Activated CD4-positive, alpha-beta memory T cell treated with anti-CD3 and anti-CD28 coated beads, Interleukin-2, amount 10 ng/mL, durations not matched to agents 7 days and 5 days (primary cell): ENCODE measurements at places on chromosomes 16 and 17.
A peak's percentile ranks its signal among the peaks of the same experiment; 100 is the strongest.

- DNase-seq: no peak
- H3K4me3 ChIP-seq: no peak overlapping the region
- no peak overlapping the region for H3K27ac ChIP-seq
- no peaks in the 10 kb centered on the region for H3K27me3 ChIP-seq
- H3K4me1 ChIP-seq: peaks cover 4% of the 10 kb centered on the region
Observed at GRCh38 chr17:2926019-2926650, 129.9 kb downstream of the RAP1GAP2 start.

GRCh38 chr17:57541472-57542394 lies 203.4 kb downstream of the CCDC182 start:
- no peaks in the 10 kb centered on the region for H3K36me3 ChIP-seq
- no peak for DNase-seq
- peaks cover 21% of the 10 kb centered on the region for H3K4me1 ChIP-seq
- no peaks in the 10 kb centered on the region for H3K27me3 ChIP-seq
- H3K27ac ChIP-seq: no peak overlapping the region

GRCh38 chr16:75061669-75062068 lies 54.9 kb downstream of the LDHD start:
- H3K27me3 ChIP-seq: no peaks in the 10 kb centered on the region
- no peak for DNase-seq
- H3K4me1 ChIP-seq: peaks cover 26% of the 10 kb centered on the region
- no peak overlapping the region for H3K27ac ChIP-seq
- H3K36me3 ChIP-seq: peaks cover 3% of the 10 kb centered on the region

DNA sequence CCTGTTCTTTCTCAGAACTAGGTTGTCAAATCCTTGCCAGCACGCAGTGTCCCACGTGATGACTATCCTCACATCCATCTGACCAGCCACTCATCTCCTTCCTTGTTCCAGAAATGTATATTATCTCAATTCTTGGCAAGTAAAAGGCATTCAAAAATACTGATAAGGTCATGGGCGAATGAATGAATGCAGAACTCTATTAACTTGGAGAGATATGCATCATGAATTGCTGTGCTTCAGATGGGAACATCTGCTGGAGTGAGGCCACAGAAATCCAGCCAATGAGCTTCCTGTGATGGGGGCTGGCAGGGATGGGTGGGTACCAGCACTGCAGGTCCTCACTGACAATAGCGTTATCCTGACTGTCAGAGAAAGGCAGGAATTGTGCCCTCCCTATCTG lies 19.0 kb downstream of the FAHD1 start:
- no peak overlapping the region for H3K27ac ChIP-seq
- DNase-seq: no peak
- no peaks in the 10 kb centered on the region for H3K36me3 ChIP-seq

- H3K27ac ChIP-seq: no peak overlapping the region
- H3K4me3 ChIP-seq: no peak overlapping the region
- no peak for DNase-seq
- no peaks in the 10 kb centered on the region for H3K27me3 ChIP-seq
Observed at GRCh38 chr17:50353600-50354195, 7.8 kb downstream of the XYLT2 start.

DNA sequence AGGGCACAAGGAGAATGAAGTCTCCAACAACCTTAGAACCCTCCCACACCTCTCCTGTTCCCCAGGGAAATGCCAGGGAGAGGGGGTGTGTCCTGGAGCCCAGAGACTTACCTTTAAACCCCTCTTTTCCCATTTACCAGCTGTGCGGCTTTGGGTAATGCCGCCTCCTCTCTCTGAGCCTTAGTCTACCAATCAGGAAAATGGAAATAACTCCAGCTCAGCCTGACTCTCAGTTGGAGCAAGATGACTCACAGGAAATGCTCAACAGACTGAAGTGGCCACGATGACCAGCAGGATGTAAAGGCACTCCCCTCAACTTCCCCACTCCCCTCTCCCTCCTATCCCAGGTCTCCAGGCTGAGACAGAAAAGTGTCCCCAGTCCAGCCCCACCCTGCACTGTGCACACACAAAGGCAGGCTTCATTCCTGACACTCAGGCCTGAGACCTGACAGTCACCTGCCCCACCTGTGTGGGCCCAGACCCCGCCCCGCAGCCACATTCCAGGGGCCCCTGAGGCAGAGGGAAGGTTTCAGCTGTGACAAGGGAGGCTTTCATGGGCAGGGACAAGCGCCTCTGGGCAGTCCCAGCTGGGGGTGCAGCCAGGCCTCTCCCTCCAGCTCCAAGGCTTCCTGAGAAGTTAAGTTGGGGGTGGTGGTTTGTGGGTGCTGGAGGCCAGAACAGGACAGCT lies 3.0 kb upstream of the KRT15 start:
- H3K27ac ChIP-seq: no peak overlapping the region
- DNase-seq: no peak
- H3K36me3 ChIP-seq: no peaks in the 10 kb centered on the region

DNA sequence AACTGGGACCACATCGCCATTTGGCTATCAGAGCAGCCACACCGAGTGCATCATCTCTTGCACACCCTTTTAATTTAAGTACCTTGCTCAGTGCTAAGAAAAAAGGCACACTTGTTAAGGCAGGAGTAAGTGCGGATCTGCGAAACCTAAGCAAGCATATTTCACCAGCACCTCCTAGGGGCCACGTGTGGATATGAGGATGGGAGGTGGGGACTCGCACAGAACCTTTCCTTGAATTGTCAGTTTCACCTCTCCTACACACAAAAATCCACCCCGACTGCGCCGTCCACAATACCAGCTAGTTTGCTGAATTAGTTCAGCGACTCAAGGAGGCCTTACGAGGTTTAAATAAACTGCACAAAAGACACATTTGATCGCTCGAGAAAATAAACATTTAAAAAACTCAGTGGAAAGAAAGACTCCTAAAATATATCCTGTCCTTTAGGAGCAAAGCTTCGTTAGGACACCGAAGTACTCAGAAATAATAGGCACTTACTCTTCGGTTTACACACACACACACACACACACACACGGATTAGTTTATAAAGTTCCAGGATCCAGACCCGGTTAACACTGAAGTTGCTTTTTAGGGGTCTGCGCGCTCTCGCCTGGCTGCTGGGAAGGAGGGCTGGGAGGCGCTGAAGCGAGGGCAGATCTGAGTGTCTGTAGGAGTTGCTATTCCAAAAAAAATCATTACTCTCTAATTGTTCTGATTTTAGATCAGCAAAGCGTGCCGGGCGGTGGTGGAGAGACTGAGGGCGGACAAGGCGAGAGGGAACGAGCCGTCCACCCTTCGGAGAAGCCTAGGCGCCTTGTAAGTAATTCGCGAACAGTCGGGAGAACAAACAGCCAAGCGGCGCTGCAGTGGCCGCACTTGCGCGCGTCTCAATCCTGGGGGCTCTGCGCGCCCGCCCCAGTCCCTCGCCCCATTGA lies 1.0 kb upstream of the KCNJ2 start:
- H3K36me3 ChIP-seq: no peaks in the 10 kb centered on the region
- DNase-seq: peak; percentile 19

DNA sequence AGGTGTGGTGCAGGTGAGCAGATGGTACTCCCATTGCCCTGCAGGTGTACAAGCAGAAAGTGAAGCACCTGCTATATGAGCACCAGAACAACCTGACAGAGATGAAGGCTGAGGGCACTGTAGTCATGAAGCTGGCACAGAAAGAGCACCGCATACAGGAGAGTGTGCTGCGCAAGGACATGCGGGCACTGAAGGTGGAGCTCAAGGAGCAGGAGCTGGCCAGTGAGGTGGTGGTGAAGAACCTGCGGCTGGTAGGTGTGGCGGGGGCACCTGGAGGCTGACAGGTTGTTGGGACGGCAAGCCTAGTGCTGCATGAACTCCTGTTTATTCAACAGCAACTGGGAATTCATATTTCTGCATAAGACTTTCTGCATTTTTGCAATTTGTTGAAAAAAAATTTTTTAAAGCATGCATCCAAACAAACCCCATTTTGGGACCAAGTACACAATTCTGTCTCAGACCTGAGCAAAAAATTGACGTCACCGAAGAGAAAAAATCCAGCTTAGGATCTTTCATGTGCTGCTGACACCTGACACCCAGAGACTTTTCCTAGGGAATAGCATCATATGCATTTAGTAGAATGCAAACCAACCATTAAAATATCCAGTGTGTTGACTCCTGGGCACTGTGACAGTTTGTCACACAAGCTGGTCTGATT lies 13.5 kb upstream of the DBNDD1 start:
- no peak overlapping the region for H3K27ac ChIP-seq
- H3K4me1 ChIP-seq: no peaks in the 10 kb centered on the region
- DNase-seq: no peak
- H3K4me3 ChIP-seq: no peak overlapping the region
- no peaks in the 10 kb centered on the region for H3K27me3 ChIP-seq

GRCh38 chr17:10033449-10033848 lies 128.4 kb upstream of the RCVRN start:
- H3K4me1 ChIP-seq: no peaks in the 10 kb centered on the region
- no peak overlapping the region for H3K27ac ChIP-seq
- no peaks in the 10 kb centered on the region for H3K36me3 ChIP-seq
- no peak overlapping the region for H3K4me3 ChIP-seq
- H3K27me3 ChIP-seq: no peaks in the 10 kb centered on the region

DNA sequence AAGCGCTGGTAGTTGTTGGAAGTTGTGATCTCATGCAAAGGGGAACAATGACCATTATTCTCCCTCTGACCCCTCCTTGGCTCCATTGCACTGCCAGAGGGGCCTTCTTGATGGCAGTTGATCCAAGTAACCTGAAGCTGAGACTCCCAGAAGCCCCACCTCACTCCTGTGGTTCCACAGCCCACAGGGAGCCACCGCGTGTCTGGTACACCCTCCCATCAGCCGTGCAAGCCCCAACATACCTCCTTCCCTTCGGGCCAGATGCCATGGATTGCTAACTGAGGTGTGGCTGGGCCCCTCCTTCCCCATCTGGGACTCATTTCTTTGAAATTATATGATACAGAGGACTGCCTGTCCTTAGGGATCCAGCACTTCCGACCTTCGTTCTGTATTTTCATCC lies 17.8 kb downstream of the SAP30BP start:
- no peak for DNase-seq
- H3K27me3 ChIP-seq: no peaks in the 10 kb centered on the region
- H3K4me3 ChIP-seq: no peak overlapping the region
- H3K36me3 ChIP-seq: peaks cover 30% of the 10 kb centered on the region

DNA sequence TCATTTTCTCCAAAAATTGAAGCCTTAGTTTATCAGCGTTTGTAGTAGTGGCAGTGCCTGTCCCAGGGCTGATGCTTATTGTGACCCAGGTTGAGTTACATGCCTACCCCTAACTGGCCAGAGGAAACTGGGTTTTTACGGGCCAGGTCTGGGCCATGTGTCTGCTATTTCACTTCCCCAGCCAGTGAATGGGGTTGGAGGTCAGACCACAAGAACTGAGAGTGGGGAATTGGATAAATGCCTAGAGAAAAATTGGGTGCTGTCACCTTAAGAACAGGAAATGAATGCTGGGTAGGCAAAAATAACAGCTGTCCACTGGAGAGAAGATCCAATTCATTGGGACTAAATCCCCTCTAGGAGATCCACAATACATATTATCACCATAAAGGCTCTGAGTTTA lies 5.2 kb downstream of the ADPRM start:
- DNase-seq: no peak
- no peak overlapping the region for H3K4me3 ChIP-seq
- no peaks in the 10 kb centered on the region for H3K27me3 ChIP-seq
- H3K36me3 ChIP-seq: peaks cover 28% of the 10 kb centered on the region
- H3K4me1 ChIP-seq: peaks cover 50% of the 10 kb centered on the region
- H3K27ac ChIP-seq: no peak overlapping the region

DNA sequence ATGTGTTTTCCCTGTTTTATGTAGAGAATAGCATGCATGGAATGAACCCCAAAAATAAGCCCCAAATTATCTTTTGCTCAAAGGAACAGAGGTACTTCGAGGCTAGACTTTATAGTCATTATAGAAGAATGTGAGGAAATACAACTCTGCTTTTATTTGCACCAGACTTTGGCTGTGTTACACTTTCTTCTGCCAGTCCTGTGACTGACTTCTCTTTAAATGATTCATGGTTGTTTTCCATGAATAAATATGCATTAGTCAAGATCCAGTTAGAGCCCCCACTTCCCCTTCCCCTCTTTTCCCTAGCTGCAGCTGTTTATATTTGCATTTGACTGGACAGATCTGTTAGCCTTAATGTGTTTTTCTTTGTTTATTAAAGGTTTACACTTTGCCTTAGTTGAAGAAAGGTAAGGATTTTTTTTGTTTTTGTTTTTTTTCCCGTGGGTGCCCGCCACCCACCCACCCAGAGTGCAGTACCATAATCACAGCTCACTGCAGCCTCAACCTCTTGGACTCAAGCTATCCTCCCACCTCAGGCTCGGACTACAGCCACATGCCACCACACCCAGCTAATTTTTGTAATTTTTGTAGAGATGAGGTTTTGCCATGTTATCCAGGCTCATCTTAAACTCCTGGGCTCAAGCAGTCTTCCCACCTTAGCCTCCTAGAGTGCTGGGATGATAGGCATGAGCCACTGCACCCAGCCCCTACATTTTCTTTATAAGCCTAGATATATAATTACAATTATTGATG lies 152.6 kb downstream of the CYB561 start:
- peaks cover 6% of the 10 kb centered on the region for H3K36me3 ChIP-seq
- no peak overlapping the region for H3K27ac ChIP-seq

DNA sequence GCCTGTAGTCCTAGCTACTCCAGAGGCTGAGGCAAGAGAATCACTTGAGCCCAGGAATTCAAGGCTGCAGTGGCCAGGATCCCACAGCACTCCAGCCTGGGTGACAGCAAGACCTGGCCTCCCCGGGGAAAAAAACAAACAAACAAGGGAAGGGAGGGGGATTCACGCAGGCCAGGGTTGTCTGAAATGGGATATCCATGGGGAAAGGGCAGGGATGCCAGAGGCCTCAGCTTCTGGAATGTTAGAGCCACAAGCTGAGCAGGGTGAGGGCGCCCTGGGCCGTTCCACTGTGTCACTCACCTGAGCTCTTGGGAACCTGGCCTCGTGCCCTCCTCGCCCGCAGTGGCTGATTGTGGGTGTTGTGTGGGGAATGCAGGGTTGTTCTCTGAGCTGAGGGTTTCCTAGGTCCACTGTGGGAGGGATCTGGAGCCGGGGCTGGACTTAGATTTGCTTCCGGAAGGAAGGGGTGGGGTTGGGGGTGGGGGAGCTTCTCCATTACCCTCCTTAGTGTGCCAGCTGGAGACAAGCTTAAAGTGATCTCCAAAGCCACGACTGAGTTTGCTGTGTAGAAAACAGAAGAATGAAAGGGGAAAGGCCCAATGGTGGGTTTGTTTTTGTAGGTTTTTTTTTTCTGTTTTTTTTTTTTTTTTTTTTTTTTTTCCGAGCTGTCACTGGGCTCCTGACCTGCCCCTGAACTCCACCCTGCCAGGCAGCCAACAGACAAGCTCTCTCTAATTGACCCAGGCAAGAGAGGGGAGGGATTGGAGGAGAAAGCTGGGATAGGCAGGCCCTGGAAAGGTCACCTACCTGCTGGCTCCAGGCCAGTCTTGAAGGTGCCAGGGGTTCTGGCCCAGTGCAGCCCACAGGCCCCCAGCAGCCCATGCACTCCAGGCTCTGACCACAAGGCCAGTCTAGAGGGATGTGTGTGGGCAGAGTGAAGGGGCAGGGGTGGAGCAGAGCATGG lies at the start of gene SULT1A1:
Gene SULT1A1, minus strand, starts transcription at position 414 of the 964 bp plus-strand sequence. CDS start 1,189 bp downstream, outside the sequence.
- no peaks in the 10 kb centered on the region for H3K36me3 ChIP-seq
- H3K4me1 ChIP-seq: peaks cover 9% of the 10 kb centered on the region
- peak within 1 kb of the TSS; percentile 9 for H3K27ac ChIP-seq

GRCh38 chr17:79244665-79245064 lies 170.0 kb downstream of the ENGASE start:
- no peak for DNase-seq
- no peak overlapping the region for H3K27ac ChIP-seq

- H3K4me1 ChIP-seq: peaks cover 35% of the 10 kb centered on the region
- peak within 1 kb of the TSS; percentile 88 for H3K27ac ChIP-seq
- H3K4me3 ChIP-seq: peak within 1 kb of the TSS; percentile 91
- peaks cover 39% of the 10 kb centered on the region for H3K36me3 ChIP-seq
Observed at GRCh38 chr16:67872631-67873434, at the start of gene EDC4. EDC4 (plus strand) TSS chr16:67873052; CDS start chr16:67873262, 210 bp downstream.

GRCh38 chr16:72399811-72400210 lies 227.9 kb upstream of the PMFBP1 start:
- H3K4me3 ChIP-seq: no peak overlapping the region
- H3K27ac ChIP-seq: no peak overlapping the region
- H3K27me3 ChIP-seq: no peaks in the 10 kb centered on the region
